Fibroblast of gingiva (primary cell): ENCODE measurements at places on chromosomes 4 and X.

DNA sequence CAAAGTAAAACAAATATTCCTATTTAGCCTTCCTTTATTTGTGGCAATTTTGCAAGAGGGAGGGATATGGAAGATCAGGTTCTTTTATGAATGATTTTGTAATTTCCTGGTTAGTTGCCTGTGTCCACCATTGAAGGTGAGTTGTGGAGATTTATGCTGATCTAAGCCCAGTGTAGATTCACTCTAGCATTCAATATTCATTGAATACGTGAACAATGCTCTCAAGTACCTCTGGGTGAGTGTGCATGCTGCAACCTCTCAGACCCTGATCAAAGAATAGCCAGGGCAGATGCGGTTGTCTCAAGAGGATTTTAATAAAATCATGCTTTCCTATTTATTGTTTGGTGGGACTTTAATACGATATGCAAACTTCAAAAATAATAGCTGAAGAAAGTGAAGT lies 628.4 kb downstream of the SPRY1 start:
- DNase-seq: no peak

- DNase-seq: no peak
These were observed 74.0 kb downstream of the HPRT1 start for GRCh38 chrX:134533952-134534351.

DNA sequence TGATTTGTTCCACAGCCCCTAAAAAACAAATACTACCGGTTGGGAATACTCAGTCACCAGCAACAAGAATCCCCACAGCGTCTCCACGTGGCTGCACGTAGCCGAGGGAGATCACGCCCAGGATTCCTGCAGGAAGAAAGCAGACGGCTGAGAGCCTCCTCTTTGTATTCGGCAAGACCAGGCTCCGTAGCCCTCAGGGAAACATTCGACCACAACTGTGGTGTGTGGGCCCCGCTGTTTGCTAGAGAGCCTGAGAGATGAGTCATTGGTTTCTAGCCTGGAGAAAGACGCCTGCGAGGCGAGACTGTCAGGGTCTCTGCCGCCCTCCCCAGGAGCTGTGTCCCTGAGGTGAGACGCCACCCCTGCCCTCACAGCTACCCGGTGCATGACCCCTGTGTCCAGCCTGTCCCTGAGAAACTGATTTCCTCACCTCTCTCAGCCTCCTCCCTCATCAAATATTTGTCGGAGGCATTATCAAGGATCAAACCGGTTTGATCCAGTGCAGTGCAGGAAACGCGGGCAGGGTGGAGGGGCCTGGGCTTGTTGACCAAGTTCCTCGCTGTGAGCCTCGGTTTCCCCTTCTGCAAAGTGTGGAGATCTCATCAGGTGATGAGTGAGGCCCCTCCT lies 4.7 kb upstream of the S100P start:
- DNase-seq: peak; percentile 72

GRCh38 chr4:11471618-11472017 lies 42.9 kb upstream of the HS3ST1 start:
- DNase-seq: no peak

DNA sequence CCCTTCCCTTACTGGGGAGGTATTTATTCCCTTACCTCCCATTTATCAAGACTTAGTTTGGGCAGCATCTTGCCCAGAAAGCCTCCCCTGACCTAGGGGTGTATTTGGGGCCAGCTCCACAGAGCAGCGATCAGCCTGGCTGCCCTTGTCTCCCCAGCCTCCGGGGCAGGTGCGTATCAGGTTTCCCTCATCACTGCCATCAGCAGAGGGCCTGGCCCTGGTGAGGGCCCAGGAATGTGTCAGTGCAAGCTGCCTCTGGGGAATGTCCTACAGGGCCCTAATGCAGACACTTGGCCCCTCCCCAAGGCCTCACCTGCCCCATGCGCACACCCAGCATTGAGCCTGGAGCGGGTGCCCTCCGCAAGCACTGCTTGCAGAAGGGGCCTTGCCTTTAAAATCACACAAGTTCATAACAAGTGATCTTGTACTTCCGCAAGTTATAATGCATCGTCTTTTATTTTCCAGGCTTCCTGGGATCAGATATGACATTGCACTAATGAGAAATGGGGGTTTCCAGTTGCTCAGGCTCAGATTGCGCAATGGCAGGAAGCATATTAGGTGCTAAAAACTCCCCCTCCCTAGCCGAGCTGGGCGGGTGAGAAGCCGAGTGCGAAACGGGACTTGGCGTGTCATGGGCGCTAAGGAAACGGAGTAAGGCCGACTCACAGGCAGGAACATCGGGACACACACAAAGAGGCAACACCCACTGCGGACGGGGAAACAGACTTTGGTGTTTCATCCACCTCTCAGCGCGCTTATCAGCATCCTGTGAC lies 25.4 kb upstream of the AFAP1 start:
- no peak for DNase-seq

GRCh38 chrX:129694805-129695204 lies 40.0 kb upstream of the APLN start:
- no peak for DNase-seq

DNA sequence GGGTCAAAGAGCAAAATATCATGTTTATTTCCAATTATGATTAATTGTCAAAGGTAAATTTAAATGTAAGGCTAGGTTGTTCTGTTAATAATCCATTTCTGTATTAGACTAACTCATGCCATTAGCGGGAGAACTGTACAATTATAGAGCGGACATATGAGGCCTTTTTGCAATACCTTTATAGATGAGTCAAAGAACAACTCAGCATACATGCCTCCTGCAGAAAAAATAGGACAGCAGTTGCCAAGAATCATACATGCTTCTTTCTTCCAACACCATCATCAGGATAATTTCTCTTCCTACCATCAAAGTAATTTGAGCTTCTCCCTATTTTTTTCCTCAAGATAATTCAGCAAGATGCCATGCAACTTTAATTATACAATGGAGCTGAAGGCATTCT lies 917.8 kb downstream of the ADGRL3 start:
- no peak for DNase-seq

DNA sequence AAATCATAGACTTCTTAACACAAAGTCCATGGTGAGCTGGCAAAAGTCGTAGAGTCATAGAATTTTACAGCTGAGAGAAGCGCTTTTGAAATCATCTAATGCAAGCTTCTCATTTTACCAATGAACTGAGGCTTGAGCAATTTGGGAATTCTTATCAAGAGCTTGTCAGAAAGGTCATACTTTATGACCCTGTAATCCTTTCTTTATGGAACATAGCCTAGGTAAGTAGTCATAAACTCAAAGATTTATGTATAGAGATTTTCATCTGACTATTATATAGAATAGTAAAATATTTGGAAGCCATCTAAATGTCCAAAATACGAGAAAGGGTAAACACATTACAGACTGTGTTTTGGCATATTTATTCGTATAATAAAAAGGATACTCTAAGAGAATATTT lies 563.5 kb downstream of the PCDH7 start:
- no peak for DNase-seq

DNA sequence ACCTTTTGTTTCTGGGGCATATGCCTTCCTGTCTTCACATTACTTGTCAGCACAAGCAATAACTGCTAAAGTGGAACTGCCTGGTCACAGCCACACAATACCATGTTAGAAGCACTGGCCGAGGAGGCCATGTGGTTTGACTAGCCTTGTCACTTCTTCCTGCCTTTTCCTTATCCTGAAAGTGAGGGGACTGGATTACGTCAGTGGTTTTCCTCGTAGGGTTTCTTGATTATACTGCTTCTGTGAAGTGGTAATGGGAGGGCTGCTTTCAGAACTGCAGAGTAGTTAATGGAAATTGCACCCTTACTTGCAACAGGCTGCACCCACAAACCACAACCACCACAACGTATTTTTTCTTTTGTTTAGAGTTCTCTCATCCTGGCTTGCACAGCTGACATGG lies 26.6 kb downstream of the ZRSR2 start:
- no peak for DNase-seq

DNA sequence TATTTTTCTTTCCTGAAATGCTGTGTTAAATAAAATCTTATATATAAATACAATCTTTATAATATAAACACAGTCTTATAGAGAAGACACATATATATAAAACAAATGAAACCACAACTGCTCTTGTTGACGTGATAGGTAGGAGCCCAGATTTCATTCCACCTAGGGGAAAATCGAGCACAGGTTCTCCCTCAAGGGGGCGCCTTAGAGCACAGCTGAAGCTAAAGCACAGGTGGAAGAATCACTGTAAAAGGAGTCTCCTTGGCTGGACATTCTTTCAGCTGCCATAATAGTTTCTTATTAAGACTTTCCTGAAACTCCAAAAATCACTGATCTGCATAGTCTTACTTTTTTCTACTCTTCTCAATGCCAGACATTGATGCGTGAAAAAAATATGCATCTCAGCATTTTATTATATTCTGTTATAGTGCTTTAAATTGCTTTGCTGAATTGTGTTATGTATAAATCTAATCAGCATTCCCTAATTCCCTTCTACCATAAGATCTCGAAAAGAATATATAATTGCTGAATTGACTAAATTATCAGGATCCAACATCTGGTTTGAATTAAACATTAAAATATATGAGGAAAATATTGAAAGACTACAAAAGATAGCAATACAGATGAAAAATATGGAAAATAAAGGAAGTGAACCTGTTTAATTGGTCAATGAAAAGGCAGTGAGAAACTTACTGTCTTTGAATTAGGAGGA lies 25.5 kb upstream of the RXFP1 start:
- no peak for DNase-seq

DNA sequence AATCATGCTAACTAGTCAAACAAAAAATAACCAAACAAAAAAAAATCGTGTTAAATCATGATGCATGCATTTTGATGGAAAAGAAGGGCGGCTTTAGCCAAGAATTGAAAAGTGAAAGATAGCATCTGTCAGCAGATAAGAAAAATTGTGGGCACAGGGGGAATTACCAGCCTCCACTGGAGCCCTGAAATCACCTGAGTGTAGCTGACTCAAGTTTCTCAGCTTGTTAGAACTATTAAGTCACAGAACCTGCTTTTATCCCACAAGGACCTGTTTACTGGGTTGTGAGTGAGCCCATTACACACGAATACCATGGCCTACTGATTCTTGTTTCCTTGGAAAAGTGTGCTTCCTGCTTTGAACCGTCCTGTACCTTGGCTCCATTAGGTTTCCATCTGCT lies 85.2 kb downstream of the COX18 start:
- no peak for DNase-seq

- DNase-seq: no peak
These were observed 29.9 kb upstream of the PROM1 start for GRCh38 chr4:16113741-16114140.

DNA sequence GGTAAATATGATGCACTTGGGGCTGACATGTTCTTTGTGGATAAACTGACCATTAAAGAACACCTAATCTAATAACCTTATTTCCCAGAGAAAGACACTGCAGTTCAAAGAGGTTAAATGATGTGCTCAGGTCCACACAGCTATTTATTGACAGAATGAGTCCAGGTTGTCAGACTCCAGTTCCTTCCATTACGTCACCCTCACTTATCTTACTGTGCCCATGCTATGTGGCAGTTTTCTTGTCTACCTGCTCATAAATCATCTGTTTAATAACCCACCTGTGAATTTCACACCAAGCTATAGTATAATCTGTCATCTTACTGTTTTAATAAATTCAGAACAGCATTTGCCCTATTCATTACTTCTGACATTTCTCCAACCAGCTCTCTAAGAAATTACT lies 36.7 kb downstream of the QRFPR start:
- no peak for DNase-seq

GRCh38 chrX:140815868-140816267 lies 106.3 kb downstream of the LINC00632 start:
- peak; percentile 3 for DNase-seq

- no peak for DNase-seq
These were observed 99.8 kb downstream of the ANXA3 start for GRCh38 chr4:78651250-78651860.

DNA sequence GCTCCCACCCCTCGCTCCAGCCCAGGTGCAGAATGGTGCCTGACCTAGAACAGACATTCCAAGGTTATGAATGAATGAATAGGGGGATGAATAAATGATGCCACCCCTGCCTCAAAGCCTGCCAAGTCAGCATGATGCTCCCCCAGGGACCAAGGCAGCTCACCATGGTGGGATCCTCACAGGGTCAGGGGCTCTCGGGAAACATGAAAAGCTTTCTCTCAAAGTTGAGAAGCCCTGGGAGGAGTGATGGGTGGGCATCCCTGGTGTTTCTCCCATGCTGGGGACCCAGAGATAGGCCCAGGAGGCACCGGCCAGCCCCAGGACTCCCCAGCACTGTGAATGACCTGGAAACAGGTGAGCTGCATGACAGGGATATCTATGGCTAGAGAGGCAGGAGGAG lies 58.9 kb downstream of the HTRA3 start:
- no peak for DNase-seq

- no peak for DNase-seq
These were observed 29.1 kb upstream of the BANK1 start for GRCh38 chr4:101761405-101761804.

- no peak for DNase-seq
These were observed 42.3 kb upstream of the FAT1 start for GRCh38 chr4:186765673-186766546.

DNA sequence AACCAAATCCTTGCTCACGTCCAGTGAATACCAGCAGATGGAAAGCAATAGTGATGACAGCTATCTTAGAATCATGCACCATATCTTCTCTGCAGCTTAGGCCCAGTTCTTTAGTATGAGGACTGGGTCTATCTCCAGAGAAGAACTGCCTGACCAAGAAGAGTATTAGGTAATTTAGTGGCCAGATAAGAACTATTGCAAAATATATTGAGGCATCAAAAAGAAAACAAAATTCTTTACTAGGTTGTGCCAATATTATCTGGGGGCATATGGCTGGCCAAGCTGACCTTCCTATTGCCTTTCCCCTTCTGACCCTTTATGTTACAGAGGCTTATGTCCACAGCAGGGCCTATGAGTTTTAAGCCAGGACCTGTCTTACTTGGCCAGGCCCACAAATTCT lies 91.2 kb downstream of the RLIM start:
- DNase-seq: no peak

- DNase-seq: peak; percentile 3
These were observed 17.0 kb upstream of the TMEM154 start for GRCh38 chr4:152696764-152697261.

- DNase-seq: peak; percentile 74
These were observed at the start of gene IQSEC2 for GRCh38 chrX:53281321-53281822. Gene IQSEC2, minus strand, starts transcription at chrX:53281584.
